Central memory CD4-positive, alpha-beta T cell (primary cell): ENCODE measurements at places on chromosomes 1 and 21.

DNA sequence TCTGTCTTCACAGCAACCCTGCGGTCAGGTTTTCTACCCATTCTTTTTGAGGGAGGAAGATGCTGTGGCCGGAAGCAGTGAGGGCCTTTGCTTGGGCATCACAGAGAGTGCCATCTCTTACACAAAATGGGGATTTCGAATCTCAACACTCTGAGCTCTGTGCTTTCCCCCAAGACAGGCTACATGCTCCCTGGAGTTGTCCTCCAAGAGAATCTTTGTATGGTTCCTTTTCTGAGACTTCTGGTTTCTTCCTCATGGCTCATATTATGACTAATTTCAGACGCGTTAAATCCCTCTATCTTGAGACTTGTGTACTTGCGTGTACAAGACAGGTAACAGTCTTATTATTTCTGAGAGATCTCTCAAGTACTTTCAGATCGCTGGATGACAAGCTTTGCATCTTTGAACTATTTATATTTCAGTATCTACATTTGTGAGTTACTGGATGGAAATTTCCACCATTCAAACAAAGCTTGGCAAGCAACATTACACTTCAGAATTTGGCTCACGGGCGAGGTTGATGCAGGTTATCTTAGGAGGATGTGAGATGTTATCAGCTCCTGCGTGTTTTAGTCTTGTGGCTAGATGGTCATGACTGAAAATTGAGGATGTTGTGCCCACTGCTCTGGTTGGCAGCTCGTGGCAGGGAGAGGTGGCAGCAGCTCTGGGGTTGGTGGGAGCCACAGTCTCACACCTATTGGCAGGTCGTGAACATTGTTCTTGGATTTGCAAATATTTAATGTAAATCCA is 19.4 kb downstream of the ABCG1 start:
- DNase-seq: peak; percentile 87

GRCh38 chr1:112625696-112626095 is 6.1 kb downstream of the CAPZA1 start:
- no peak for DNase-seq

DNA sequence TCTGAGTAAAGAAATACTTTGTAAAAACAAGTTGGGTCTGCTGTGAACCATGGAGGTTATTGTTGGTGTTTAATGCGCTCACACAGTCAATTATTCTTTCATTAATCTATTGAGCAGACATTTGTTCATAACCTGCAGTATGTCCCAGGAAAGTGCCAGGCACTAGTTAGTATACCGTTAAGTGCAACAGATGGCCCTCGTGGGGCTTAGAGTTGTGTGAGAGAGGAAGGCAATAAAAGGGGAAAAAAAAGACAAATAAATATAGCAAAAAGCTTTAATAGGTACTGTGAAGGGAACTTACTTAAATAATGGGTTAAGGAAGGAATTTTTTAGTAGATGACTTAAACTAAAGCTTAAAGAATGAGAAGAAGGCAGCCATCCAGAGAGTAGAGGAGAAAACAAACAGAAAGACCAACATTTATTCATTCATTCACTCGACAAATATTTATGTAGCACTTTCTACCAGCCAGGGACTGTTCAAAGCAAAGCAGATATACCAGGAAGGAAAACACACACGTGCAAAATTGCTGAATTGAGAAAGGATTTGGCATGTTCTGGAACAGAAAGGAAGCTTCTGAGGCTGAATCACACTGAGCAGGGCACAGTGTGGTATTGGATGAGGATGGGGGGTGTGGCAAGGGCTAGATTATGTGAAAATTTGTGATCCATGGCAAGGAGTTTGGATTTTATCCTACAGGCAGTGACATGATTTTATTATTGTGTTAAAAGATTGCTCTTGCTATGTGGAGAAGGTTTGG is 296.1 kb upstream of the SGIP1 start:
- DNase-seq: no peak

DNA sequence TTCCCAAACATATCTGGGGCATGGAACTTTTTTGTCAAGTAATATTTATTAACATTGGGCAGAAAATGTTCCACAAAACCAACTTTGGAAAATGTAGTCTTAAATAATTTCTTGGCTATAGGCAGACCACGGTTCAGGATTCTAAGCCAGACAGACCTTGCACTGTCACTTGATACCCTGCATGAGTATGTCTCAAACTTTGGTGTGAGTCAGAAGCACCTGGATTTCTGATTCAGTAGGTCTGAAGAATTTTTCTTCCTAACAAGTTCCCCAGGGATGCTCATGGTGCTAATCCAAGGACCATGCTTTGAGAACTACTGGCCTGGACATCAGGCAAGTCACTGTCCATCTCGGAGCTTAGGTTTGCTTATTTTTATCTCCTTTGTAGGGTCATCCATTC is 562.0 kb downstream of the PLPP3 start:
- DNase-seq: no peak

GRCh38 chr1:178536844-178537371 is 24.0 kb downstream of the TEX35 start:
- no peak for DNase-seq
